ENCODE measurements at places on chromosomes 7 and 10. TPM values are rescaled to one million over a fixed set of nuclear protein-coding genes. Genes with fewer than 3 reads are reported as not detected.

- no peak for DNase-seq
These were observed 69.7 kb upstream of the EMX2 start for GRCh38 chr10:117472872-117473271.

DNA sequence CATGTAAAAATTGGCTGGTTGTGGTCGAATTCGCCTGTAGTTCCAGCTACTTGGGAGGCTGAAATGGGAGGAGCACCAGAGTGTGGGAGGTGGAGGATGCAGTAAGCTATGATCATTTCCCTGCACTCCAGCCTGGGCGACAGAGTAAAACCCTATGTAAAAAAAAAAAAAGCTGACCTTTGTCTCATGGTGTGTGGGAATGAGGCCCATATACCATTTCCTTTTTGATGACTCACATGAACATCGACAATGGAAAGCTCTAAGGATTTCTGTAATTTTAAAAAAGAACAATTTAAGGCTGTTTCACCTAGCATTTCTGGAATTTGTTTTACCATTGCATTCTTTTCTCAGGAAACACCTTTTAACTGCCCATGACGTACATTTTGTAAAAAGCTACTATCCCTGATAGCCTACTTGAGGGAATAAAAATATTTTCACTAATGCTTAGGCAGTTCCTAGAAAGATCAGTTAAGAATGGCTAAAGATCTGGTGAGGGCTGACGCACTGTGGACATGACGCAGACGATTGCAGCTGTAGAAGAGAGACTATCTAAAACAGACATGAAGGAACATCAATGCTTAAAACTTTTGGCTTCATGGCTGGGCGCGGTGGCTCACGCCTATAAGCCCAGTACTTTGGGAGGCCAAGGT, 400.6 kb upstream of the IGFBP3 start:
- no peak for DNase-seq

DNA sequence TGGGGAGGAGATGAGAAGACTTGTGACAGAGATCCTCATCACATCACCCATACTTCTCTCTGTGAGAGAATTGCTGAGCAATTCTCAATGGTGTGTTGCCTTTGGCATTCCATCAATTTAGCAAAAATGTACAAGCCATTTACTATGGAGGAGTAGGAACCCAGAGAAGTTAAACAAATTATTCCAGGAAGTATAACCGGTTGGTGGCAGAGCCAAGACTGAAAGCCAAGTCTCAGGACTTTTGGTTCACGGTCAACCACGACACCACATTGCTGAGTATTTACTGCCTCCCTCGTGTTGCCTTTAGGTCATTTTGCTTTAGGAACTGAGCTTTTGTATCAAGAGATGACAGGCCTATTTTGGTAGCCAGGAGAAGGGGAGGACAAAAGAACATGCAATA, 88.0 kb upstream of the ELMO1 start:
- no peak for DNase-seq

DNA sequence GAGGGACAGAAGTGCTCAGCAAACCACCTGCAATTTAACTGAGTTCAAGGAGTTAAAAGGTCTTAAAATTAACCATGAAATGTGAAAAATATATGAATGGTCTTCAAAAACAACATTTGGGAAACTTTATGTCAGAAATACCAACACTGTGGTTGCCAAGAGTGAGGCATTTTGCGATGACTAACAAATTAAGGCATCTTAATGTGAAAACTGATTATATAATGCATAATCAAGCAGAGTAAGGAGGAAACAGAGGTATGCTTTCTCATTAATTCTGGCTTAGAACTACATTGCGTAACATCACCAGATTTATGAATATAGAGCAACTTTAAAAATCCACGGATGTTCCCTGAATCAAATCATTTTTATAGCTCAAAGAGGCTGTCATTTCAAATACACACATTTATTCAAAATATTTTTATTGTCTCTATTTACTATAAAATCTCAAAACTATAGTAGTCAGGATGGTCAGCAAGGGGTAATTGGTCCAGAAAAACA, 335.5 kb downstream of the LRRTM3 start:
- no peak for DNase-seq

DNA sequence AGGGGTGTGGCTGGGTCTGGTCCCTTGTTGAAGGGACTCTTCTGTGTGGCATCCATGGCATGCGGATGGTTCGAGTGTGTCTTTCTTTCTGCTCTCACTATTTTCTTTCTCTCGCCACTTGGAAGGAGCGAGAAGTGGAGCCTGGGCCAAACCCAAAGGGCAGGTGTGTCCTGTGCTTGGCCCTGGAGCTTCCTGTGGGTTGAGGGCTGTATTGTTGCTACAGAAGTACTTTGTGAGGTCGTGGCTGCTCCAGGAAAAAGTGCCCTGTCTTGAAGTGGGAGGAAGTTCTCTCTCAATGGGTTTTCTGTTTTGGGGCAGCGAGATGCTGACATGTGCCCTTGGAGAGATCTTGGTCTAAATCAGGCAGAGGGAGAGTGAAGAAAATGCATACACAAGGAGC, 72.0 kb downstream of the DOCK1 start:
- no peak for DNase-seq

DNA sequence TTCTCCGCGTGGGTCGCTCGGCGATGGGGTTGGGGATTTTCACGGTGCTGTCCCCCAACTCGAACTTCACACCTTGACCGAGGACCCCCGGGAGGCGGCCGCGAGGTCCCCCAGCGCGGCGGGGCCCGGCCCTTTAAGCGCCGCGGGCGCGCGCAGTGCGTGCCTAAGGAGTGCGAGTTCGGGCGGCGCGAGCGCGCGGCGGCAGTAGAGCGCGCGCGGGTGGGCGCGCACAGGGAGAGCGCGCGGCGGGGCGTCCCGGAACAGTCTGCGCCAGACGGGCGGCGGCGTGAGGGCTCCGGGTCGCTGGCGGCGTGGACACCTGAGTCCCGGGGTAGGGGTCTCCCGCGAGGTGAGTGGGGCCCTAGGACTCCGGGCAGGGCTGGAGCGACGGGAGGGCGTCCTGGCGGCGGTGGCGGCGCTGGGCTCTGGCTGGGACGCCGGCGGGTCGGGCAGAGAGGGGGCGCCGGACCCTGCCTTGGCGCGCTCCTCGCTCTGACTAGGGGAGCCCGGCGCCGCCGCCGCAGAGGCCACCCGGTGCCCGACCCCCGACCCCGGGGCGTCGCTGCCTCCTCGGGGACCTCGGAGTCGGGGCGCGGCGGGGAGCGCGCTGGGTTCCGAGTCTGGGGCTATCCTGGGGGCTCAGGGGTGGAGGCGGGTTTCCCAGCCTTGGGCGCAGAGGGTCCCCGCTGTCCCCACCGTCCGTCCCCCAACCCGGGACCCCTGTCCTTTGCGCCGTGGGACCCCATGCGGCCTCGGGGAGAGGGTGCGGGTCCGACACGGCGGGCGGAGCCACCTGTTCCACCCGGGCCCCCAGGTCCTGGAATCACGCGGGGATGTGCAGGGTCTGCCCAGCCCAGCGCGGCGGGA, at the start of gene PROSER2:
PROSER2 (plus strand) TSS at position 235 of the 867 bp plus-strand sequence. CDS start 28,722 bp downstream, outside the sequence.
- no peak for DNase-seq

- no peak for DNase-seq
These were observed 104.0 kb downstream of the JCAD start for GRCh38 chr10:29955329-29955935.

GRCh38 chr7:23022258-23022769, 8.4 kb upstream of the HYCC1 start:
- DNase-seq, result no peak

- DNase-seq, result no peak
These were observed 52.6 kb downstream of the CHST3 start for GRCh38 chr10:72016608-72017300.

DNA sequence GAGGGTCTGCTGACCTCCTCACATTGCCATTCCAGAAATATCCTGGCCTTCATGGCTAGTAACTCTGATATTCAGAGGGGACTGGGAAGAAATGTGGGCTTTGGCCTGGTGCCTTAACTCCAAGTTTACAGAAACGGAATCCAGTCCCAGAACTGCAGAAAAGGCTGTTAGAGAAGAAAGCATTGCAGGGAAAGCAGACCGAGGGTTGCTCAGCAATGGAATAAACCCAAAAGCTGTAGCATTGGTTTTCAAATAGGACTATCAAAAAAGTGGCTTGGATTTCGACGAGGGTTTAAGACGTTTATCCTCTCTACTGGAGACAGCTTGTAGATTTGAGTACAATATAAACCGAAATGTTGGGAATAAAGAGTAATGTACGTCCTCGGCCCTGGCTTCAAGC, 425.8 kb upstream of the FOXK1 start:
- DNase-seq, result no peak

ASIC3 gene
- total RNA-seq, result 4.7 TPM

AASS gene
- total RNA-seq, result 3.0 TPM

KCNH2 gene
- total RNA-seq, result 0.22 TPM

FAM221A gene
- total RNA-seq, result 12.3 TPM

KIAA1217 gene
- total RNA-seq, result 1.0 TPM

C1QL3 gene
- total RNA-seq, result 0.38 TPM

NPY gene
- not detected for total RNA-seq

ANXA8L1 gene
- total RNA-seq, result not detected

SH2D4B gene
- total RNA-seq, result 0.40 TPM

SUN3 gene
- total RNA-seq, result not detected

ADAM12 gene
- total RNA-seq, result 0.06 TPM

TMEM229A gene
- not detected for total RNA-seq

EPDR1 gene
- total RNA-seq, result 2.6 TPM

GDF2 gene
- not detected for total RNA-seq
